ENCODE measurements at places on chromosomes 6 and 20. TPM values are rescaled to one million over a fixed set of nuclear protein-coding genes. Genes with fewer than 3 reads are reported as not detected.

GRCh38 chr6:11213422-11214021 is 18.9 kb downstream of the NEDD9 start:
- H3K4me3 ChIP-seq, result no peak overlapping the region
- DNase-seq, result no peak
- H3K36me3 ChIP-seq, result peaks cover 9% of the 10 kb centered on the region

Gene GGTLC1
- total RNA-seq, result not detected

Gene CUTA
- 12.8 TPM for total RNA-seq

GRCh38 chr6:5028921-5029320 is 25.1 kb upstream of the RPP40 start:
- no peak for DNase-seq
- no peaks in the 10 kb centered on the region for H3K36me3 ChIP-seq
- peaks cover 19% of the 10 kb centered on the region for H3K4me1 ChIP-seq
- H3K4me3 ChIP-seq, result no peak overlapping the region

GRCh38 chr6:44645276-44645675 is 257.8 kb downstream of the CDC5L start:
- H3K4me3 ChIP-seq, result no peak overlapping the region
- no peak overlapping the region for H3K27ac ChIP-seq
- H3K4me1 ChIP-seq, result no peaks in the 10 kb centered on the region
- H3K27me3 ChIP-seq, result no peaks in the 10 kb centered on the region
- DNase-seq, result no peak
- no peaks in the 10 kb centered on the region for H3K36me3 ChIP-seq
